CD4-positive, alpha-beta T cell treated with Interleukin-10 for 1 hour (primary cell): ENCODE measurements at places on chromosomes 16 and 17.

- DNase-seq: no peak
Measured at GRCh38 chr17:39808409-39808997, 55.6 kb downstream of the IKZF3 start.

DNA sequence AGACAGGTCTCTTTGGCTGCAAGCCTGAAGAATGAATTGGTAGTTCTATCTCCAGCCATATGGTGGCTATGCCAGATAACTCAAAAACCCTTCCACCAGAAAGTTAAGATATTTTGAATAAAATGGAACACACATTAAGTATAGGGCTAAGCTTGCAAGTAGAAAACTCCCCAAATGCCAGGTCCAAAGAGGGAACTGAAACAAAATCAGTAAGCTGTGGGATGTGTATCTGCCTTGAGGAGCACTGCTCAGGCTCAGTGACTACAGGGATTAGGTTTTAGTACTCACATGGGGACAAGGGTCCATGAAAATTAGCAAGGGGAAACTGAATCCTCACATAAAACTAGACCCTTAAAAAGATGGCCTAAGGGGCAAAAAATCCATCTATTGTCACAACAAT, 115.7 kb upstream of the PMFBP1 start:
- DNase-seq: no peak

DNA sequence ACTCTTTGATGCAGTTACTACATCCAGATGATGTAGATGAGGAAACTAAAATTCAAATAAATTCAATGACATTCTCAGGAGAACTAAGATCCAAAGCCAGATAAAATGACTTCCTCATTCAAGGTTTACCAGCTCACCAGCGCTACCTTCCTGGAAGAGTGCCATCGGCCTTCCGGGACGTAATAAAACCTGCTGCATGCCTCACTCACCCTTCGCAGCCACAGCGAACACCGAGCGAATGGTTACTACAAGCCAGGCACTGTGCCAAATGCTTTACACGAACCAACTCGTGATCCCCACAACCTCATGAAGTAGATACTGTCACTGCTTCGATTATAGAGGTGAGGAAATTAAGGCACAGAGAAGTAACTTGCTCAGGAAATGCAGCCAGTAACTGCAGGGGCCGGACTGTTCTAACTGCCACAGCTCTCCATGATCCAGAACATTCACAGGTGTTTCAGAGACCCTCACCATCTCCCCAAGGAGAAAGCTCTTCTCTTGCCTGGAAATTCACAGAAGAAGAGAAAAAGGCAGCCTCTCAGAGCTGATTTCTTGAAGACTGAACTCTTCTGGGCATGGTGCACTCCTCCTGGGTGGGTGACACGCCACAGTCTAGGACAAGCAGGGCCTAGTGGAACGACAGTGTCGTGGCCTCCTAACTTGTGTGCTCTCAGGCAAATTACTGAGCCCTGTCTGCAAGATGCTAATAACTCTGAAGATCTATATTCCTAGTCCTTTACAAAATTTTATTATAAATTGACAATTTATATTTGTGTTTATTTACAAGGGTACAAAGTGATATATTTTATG, 46.8 kb downstream of the HIC1 start:
- DNase-seq: peak; percentile 53

GRCh38 chr17:32933881-32934280, 5.9 kb downstream of the TMEM98 start:
- no peak for DNase-seq

- DNase-seq: no peak
Measured at GRCh38 chr16:88116121-88116520, 164.9 kb downstream of the BANP start.
